Stimulated activated CD8-positive, alpha-beta memory T cell treated with anti-CD3 and anti-CD28 coated beads, Interleukin-2, amount 100 ng/mL, for 1 hour (primary cell): ENCODE measurements at places on chromosomes 3 and 15.

DNA sequence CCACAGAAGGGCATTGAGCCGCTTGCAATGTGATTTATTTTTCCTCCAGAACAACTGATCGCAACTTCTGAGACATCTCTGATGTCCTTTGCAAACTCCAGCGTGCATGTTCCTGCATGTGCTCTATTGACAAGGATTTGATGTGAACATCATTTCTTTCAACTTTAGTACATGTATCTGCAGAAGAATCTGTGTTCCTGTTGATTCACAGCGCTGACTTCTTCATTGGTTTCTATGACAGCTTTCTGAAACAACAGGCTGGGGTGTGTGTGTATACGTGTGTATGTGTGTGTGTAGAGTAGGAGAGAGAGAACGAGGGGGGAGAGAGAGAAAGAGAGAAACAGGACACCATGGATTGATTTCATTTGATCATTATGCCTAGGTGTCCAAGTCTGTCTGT lies 56.7 kb upstream of the CMTM8 start:
- DNase-seq, result no peak

GRCh38 chr3:21754839-21755238 lies 3.8 kb upstream of the ZNF385D start:
- no peak for DNase-seq

GRCh38 chr15:83926116-83926515 lies 272.2 kb downstream of the ADAMTSL3 start:
- DNase-seq, result no peak

DNA sequence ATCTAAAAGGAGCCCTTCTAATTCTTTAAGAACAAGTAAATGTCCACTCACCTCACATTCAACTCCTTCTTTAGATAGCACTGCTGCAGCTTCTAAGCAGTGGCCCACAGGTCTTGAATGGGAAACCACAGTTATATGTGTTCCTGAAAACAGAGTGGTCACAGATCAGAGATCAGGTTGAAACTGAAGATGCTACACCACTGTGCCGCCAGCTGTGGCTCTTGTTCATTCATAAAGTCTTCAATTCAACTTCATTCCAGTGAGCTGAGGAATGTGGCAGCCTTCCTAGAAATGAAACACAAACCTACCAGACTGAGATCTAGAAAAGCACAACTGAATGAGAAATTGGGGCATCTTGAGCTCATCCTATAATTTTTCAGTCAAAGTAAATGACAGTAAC lies 4.0 kb downstream of the PDHB start:
- no peak for DNase-seq

DNA sequence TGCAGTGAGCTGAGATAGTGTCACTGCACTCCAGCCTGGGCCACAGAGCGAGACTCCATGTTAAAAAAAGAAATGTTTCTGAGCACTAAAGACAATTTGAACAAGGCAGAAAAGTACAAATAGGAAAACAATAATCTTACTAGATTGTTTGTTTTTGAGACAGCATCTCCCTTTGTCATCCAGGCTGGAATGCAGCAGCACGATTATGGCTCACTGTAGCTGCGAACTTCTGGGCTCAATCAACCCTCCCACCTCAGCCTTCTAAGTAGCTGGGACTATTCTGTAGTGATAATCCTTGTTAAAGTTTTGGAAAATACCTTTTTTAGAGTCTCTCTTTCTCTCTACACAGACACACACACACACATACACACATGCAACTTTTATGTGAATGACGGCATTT lies 107.1 kb downstream of the LPP start:
- DNase-seq, result no peak

GRCh38 chr3:86147119-86147518 lies 843.8 kb downstream of the VGLL3 start:
- DNase-seq, result no peak

- DNase-seq, result no peak
These were observed 155.6 kb upstream of the STT3B start for GRCh38 chr3:31377045-31377642.

GRCh38 chr15:43150191-43150929 lies 17.0 kb downstream of the TMEM62 start:
- DNase-seq, result no peak

GRCh38 chr3:31629054-31629453 lies 96.3 kb downstream of the STT3B start:
- DNase-seq, result no peak

- DNase-seq, result no peak
These were observed 595.2 kb upstream of the TBL1XR1 start for GRCh38 chr3:177792311-177793030.

DNA sequence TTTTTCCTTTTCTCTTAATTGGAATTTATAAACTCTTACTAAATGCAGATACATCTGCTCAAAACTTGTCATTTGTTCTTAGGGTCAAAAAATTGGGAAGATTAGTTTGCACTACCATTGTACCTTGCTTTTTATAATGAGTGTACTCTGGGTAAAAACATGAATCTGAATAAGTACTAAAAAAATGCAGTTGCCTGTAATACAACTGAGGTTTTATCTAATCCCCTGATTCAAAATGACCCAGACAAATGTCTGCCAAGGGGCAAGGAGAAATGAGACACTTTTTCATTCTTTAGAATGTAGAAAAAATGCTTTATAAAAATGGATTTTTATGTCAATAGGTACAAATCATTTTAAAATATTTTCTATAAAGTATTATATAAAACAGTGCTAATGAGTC lies 42.4 kb downstream of the RASA2 start:
- no peak for DNase-seq

DNA sequence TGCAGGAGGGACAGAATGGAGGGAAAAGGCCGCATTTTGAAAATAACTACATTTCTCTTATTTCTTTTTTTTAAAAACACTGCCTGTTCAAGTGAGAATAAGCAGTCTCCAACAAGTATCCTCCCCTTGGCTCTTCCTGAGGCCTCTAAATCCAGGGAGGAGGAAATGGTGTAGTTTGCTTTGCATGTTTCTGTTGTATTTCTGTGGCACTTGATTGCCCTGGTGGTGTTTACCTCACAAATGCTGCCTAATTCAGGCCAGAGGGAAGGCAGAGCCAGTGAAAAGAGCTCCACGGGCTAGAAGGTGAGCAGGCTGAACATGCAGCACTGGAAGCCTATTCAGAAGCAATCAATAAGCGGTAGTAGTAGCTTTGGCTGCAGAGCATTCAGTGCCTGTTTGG lies 149.3 kb upstream of the ATP11B start:
- DNase-seq, result no peak
